Activated CD8-positive, alpha-beta memory T cell treated with anti-CD3 and anti-CD28 coated beads for 4 hours (primary cell): ENCODE measurements at places on chromosomes 5 and 9.

DNA sequence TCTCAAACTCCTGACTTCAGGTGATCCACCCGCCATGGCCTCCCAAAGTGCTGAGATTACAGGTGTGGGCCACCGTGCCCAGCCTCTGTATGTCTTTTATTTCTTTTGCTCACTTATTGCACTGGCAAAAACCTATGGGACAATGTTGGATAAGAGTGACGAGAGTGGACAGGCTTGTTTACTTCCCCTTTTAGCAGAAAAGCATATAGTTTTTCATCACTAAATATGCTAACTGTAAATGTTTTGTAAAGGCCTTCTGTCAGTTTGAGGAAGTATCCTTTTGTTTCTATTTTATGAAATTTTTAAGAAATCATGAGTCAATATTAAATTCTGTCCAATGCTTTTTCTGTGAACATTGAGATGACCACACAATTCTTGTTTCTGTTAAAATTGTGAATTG is 103.3 kb downstream of the AUH start:
- DNase-seq = no peak

DNA sequence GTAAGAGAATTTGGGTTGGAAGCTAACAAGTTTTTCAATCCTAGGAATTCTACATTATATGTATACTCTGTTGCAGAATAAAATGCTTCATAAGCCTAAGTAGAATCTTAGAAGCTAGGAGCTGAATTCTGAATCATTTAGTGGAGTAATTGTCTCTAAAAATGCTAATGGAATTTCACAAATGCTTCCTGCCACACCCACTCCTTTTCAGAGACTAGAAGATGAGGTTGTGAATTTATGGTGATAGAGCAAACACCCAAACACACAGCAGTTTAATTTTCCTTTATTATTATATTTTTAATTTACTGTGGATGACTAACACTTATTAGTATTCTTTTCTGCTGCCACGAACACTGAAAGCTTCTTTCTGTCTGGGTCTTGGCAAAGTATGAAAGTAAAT is 208.0 kb upstream of the PDE4D start:
- no peak for DNase-seq

GRCh38 chr9:5838884-5839571 is 6.1 kb upstream of the ERMP1 start:
- no peak for DNase-seq

- no peak for DNase-seq
Observed at GRCh38 chr5:111387361-111387760, 125.0 kb downstream of the STARD4 start.

DNA sequence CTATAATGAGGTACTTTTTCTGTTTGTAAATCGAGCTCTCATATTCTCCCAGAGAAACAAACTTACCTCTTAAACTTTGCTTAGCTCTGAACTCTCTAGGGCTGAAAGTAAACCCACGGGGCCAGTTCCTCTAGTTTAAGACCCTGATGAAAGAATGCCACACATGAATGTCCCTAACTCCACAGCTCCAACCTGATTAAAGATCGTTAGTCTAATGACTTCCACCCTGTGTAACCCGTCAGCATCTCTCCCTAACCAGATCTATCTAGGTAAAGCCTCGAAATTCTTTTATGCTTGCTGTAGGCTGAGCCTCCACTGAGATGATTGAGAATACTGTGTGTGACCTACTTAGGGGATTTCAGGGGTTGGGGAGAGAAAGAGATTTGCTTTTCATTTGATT is 27.0 kb downstream of the ADRA1B start:
- no peak for DNase-seq

- DNase-seq = no peak
Observed at GRCh38 chr9:25412646-25413045, 265.6 kb downstream of the TUSC1 start.
